Thymus (tissue), 14 donors: ENCODE measurements at places on chromosomes 12 and 14. TPM values are rescaled to one million over a fixed set of nuclear protein-coding genes. Genes with fewer than 3 reads are reported as not detected.

MANSC4 gene
- total RNA-seq, result 0.14 TPM

CABP1 gene
- 0.24 TPM for total RNA-seq

DNA sequence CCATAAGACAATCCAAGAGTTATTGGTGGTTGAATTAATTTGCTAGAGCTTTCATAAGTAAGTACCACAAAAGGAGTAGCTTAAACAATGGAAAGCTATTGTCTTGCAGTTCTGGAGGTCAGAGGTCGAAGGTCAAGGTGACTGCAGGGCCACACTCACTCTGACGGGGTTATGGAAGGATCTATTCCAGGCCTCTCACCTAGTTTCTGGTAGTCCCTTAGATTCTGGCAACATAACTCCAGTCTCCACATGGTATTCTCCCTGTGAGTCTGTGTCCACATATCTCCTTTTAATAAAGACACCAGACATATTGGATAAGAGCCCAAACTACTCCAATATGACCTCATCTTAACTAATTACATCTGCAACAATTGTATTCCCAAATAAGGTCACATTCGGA lies 273.4 kb downstream of the FOXN3 start:
- no peak overlapping the region for H3K4me3 ChIP-seq
- no peaks in the 10 kb centered on the region for H3K36me3 ChIP-seq
- no peak for DNase-seq
- no peaks in the 10 kb centered on the region for H3K4me1 ChIP-seq

GRCh38 chr14:92492258-92492657 lies 21.3 kb upstream of the RIN3 start:
- no peak overlapping the region for H3K27ac ChIP-seq
- no peaks in the 10 kb centered on the region for H3K27me3 ChIP-seq
- DNase-seq, result no peak
- H3K36me3 ChIP-seq, result no peaks in the 10 kb centered on the region

- no peak overlapping the region for H3K27ac ChIP-seq
- no peaks in the 10 kb centered on the region for H3K27me3 ChIP-seq
- H3K36me3 ChIP-seq, result peaks cover 4% of the 10 kb centered on the region
These were observed 221.1 kb upstream of the RGS6 start for GRCh38 chr14:71711125-71711524.

GRCh38 chr12:28178775-28179174 lies 11.5 kb upstream of the CCDC91 start:
- H3K4me1 ChIP-seq, result no peaks in the 10 kb centered on the region
- DNase-seq, result no peak
- no peak overlapping the region for H3K4me3 ChIP-seq
- H3K27me3 ChIP-seq, result no peaks in the 10 kb centered on the region
